NCI-H1092 treated with DMSO at 0.1 percent for 48 hours (cell line): ENCODE measurements at places on chromosomes 7 and 10.

DNA sequence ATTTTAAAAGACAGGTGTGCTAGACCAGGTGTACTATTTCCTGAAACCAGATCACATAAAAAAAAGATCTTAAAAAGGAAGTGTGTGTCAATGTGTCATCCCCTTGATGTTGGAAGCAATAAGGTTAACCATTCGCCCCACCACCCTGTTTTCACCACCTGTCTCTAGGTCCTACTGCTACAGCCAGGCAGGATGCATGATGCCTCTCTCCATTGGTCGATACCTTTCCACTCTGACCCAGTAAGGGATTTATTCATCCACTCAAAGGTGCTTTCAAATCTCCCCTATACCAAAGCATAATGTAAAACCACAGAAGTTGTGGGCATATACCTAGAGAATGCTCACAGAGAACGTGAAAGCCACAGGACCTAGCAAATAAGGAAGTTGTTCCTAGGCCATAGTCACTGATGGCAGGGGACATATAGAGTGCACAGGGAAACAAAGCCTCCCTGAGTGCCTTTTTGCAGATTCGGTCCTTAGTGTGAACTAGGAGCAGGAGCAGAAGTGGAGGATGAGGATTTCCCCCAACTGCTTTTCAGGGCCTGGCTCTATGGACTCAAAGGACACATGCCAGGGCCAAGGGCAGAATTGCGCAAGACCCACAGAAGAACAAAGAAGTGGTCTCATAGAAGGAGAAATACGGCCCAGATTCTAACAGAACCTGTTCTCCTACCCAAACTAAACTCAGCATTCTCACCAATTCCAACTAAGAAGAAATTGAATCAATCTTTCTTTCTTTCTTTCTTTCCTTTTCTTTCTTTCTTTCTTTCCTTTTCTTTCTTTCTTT, 631.5 kb upstream of the NRP1 start:
- no peak for DNase-seq

GRCh38 chr7:16271990-16272665, 149.2 kb downstream of the CRPPA start:
- no peak for DNase-seq

- DNase-seq: no peak
Measured at GRCh38 chr10:121167534-121168243, 316.5 kb downstream of the WDR11 start.

GRCh38 chr10:51472154-51472553, 227.2 kb downstream of the CSTF2T start:
- no peak for DNase-seq

DNA sequence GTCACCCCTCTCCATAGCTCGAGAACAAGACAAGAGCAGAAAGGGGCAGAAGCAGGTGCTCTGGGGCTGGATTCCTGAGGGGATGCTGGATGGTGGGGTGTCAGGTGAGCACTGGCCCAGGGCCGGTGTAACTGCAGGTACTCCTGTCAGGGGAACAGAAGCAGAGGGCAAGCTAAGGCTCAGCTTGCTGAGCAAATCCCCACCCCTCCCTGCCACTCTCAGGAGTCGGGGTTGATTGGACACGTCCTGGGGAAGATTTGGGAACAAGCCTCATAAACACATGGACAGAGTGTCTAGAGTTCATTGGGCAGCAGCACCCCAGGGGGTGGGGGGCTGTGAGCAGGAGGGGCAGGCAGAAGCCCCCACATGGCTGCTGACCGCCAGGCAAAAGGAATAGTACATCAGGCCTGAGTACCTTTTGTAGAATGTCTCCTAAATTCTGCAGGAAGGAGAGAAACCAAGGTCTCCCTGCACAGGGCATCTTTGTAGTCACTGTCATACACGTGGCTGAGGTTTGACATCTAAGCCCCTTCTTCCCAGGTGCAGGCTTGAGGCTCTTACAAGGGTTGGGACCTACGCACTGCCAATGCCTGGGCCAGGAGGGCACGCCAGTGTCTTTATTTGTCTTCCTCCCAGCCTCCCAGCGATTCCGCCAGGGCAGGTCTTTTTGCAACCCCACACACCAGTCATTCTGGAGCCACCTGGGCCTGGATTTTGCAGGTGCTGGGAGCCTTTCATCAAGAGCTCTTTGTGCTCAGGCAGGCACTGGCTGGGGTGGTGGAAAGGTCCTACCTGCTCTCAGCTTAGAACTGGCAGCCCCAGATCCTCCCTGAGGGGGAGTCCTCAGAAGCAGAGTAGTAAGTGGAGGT, 2.8 kb downstream of the CALML3 start:
- no peak for DNase-seq

- DNase-seq: no peak
Measured at GRCh38 chr10:2556883-2557282, 510.5 kb upstream of the PFKP start.

DNA sequence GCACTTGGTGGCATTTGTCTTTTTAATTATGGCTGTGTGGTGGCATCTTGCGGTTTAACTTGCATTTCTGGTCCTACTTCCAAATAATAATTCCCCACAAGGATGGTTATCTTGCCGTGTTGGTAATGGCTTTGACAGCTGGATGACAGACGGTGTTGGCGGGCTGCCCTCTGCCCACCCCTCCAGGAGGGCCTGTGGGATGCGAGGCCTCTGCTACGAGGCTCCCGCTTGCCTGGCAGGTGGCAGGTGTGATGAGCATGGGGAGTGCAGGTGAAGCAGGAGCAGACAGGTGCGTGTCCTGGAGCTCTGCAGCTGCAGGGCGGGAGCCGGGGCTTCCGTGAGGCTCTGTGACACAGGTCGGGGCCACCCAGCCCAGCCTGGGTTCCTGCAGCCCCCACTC, 11.8 kb downstream of the INPP5A start:
- DNase-seq: no peak

DNA sequence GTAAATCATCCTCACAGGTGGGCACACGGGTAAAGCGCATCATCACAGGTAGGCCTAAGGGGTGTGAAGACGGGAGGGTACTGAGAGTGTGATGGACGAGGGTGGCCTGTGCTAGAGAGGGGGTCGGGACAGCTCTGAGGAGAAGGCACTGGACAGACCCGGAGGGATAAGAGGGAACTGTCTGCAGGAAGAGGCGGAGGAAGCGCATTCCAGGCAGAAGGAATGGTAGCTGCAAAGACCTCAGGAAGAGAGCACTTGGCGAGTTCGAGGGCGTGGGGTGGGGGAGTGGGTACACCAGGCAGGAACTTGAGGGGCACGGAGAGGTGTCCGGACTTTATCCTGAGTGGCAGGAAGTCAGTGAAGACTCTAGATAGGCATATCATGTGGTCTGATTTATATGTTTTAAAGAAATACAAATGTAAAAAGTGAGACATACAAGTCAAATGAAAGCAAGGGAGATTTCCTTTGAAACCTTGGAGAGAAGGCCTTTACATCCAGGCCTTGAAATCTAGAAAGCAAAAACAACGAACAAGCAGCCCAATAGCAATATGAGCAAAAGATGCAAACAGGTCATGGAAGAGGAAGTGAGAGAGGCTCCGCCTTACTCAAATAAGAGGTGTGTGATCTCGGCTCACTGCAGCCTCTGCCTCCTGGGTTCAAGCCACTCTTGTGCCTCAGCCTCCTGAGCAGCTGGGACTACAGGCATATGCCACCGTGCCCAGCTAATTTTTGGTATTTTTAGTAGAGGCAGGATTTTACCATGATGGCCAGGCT, 3.6 kb downstream of the LHPP start:
- no peak for DNase-seq

DNA sequence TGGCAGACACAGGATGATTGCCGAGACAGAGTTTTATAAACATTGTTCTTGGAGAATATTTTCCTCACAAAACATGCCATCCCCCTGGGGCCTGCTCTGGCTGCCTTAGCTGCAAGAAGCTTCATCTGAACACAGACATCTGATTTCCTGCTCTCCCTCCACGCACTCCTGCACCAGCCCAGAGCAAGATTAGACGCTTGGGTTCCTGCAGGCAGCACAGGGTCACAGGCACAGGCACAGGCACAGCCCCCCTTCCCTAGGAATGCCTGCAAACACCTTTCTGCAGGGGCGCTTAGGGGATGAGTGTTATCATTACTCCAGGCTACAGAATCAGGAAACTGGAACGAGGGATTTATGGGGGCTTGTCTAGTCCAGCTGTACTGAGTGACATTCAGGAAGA, 450.3 kb downstream of the GRID1 start:
- no peak for DNase-seq

DNA sequence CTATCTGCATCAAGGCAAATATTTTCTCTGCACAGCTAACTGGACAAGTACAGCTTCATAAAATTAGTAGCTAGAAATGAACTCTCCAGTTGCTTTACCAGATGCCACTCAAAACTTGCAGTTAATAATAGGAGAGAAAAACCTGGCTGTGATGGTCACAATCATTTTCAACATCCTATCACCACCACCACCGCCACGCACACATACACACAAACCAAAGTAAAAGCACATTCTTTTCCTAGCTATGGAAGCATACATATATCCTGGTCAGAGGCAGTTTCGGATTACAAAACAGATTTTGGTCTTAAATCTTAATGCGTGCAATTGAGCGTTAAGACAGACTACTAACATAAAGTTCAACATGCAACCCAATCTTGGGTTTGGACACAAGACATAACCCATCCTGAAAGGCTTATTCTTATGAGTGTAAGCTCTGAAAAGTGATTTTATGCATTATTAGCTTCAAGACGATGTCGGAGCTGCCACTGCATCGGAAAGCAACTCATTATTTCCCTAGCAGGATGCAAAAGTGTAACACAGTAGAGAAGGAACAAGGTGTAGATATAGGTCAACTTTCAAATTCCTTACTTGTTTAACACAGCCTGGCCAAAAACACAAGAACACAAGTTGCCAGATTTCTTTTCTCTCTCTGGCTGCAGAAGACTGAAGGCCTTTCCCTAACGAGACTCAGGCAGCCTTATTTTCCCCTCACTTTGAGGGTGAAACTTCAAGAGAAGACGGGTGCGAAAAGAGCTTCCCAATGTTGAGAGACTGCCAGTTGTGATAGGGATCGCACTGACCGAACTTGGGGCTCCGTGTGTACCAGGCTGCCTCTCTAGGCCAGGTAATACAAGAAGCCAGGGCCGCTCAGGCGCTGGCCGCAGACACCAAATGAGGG, 1.2 kb downstream of the CACUL1 start:
- no peak for DNase-seq

GRCh38 chr10:6014241-6014761, 37.0 kb upstream of the IL15RA start:
- DNase-seq: no peak

GRCh38 chr7:143345428-143345900, 17.0 kb downstream of the FAM131B start:
- DNase-seq: peak; percentile 14

DNA sequence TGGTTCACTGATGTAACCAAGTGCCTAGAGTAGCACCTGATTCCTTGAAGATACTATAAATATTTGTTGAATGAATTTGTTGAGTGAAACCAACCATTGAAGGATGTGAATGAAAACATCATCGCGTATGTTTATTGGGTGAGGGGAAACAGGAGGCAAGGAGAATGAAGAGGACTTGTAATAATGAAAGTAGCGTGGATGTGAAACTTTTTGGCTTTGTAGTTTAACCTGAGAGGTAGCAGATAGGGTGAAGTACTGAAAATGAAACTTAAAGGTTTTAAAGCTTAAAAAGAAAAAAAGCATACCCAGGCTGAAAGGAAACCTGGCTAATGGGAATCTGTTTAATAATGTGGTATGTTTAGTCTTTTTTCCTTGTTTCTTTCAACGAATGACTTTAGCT, 5.2 kb downstream of the CCNY start:
- no peak for DNase-seq

DNA sequence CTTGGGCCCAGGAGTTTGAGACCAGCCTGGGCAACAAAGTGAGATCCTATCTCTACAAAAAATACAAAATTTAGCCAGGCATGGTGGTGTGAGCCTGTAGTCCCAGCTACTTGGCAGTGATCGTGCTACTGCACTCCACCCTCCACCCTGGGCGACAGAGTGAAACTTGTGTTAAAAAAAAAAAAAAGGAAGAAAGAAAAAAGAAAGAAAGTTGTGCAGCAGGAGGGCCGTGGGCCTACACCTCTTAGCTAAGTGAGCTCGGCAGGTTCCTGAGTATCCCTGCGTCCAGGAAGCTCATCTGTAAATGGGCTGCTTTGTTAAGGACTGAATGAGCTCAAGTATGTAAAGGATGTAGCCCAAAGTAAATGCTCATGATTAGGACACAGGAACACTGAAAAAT, 155.0 kb downstream of the RNF216 start:
- no peak for DNase-seq

DNA sequence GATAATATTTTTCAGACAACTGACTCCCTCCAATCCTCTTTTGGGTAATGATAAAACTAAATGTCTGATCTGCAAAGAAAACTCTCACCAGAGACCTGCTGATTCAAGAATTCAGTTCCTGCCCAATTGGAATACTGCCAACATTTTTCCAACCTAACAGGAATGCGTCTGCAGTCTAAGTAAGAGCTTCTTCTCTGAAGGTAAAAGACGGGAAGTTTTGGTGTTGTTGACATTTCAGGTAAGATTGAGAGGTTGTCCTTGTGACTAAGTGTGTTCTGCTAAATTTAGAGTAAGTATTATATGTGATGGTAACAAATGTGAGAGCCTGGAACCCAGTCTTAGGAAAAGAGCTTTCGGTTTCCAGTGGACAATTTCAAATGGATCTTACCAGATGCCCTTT, 17.6 kb downstream of the IFIT5 start:
- no peak for DNase-seq

- peak; percentile 9 for DNase-seq
Measured at GRCh38 chr10:373526-374309, 238.5 kb downstream of the ZMYND11 start.

DNA sequence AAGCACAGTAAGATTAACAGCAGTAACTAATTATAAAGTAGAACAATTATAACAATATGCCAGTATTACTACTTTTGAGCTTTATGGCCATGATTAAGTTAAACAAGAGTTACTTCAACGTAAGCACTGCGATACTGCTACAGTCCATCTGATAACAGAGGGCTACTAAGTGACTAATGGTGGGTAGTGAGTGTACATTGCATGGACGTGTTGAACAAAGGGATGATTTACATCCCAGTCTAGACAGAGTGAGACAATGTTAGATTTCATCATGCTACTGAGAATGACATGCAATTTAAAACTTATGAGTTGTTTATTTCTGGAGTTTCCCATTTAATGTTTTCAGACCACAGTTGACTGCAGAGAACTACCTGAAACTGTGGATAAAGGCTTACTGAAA, 45.6 kb downstream of the TPST1 start:
- DNase-seq: no peak

DNA sequence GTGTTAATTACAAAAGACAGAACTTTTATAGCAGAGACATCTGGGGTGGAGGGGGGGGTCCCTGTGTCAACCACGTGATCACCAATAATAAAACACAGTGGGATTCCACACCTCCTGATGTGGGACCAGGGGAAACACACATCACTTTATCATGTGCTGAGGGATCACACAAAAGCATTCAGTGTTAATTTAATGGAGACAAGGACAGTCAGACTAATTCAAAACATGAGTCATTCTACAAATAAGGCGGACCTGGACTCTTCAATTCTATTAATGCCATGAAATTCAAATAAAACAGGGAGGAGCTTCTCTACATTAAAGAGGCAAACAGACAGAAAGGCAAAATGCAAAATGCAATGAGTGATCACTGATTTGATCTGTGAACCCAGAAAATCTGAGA, 67.3 kb upstream of the PFKP start:
- no peak for DNase-seq
